LHCN-M2 (cell line): ENCODE measurements at places on chromosomes 7 and 10. TPM values are rescaled to one million over a fixed set of nuclear protein-coding genes. Genes with fewer than 3 reads are reported as not detected.

The MBL2 gene
- not detected in 2 replicates for total RNA-seq

DNA sequence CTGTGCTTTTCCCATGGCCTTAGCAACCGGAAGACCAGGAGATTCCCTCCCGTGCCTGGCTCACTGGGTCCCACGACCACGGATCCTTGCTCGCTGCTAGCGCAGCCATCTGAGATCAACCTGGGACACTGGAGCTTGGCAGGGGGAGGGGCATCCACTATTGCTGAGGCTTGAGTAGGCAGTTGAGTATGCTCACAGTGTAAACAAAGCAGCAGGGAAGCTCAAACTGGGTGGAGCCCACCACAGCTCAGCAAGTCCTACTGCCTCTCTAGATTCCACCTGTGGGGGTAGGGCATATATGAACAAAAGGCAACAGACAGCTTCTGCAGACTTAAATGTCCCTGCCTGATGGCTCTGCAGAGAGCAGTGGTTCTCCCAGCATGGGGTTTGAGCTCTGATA, 697.0 kb downstream of the SORCS1 start:
- no peak for DNase-seq

GRCh38 chr7:132557489-132558044, 18.7 kb downstream of the PLXNA4 start:
- no peak for DNase-seq

- no peak for DNase-seq
Measured at GRCh38 chr10:69936091-69936490, 116.6 kb upstream of the MACROH2A2 start.

The UPK3B gene
- total RNA-seq = 0.46 TPM in 1 of 2 replicates, not detected in the other

The ANXA11 gene
- 55.9 and 84.7 TPM in 2 replicates for total RNA-seq

GRCh38 chr10:45488365-45488764, 114.3 kb downstream of the ALOX5 start:
- no peak for DNase-seq
